Stomach (tissue), 19 donors: ENCODE measurements at places on chromosomes 2 and 18. TPM values are rescaled to one million over a fixed set of nuclear protein-coding genes. Genes with fewer than 3 reads are reported as not detected.

FASTKD1 gene
- polyA plus RNA-seq = 18.9 TPM

NETO1 gene
- 0.33 TPM for polyA plus RNA-seq

GPN1 gene
- polyA plus RNA-seq = 20.6 TPM

CD226 gene
- 0.23 TPM for polyA plus RNA-seq

MAPK4 gene
- 0.46 TPM for polyA plus RNA-seq

CAVIN2 gene
- polyA plus RNA-seq = 13.9 TPM

RESP18 gene
- polyA plus RNA-seq = not detected

SRBD1 gene
- polyA plus RNA-seq = 6.2 TPM

NFATC1 gene
- polyA plus RNA-seq = 2.6 TPM

SCN1A gene
- polyA plus RNA-seq = not detected

SDC1 gene
- polyA plus RNA-seq = 32.5 TPM

ZNF804A gene
- polyA plus RNA-seq = 0.50 TPM

LONRF2 gene
- polyA plus RNA-seq = 0.31 TPM

ANKRD62 gene
- not detected for polyA plus RNA-seq

MC5R gene
- polyA plus RNA-seq = not detected

NUP35 gene
- 11.3 TPM for polyA plus RNA-seq

CGREF1 gene
- 2.3 TPM for polyA plus RNA-seq

NGEF gene
- polyA plus RNA-seq = 4.2 TPM

NXPH2 gene
- polyA plus RNA-seq = not detected

CCDC150 gene
- polyA plus RNA-seq = 1.00 TPM

STARD6 gene
- polyA plus RNA-seq = not detected

TMEM247 gene
- polyA plus RNA-seq = not detected

SCN7A gene
- 3.2 TPM for polyA plus RNA-seq

IL1RN gene
- 27.6 TPM for polyA plus RNA-seq

TFCP2L1 gene
- 7.6 TPM for polyA plus RNA-seq

CRYGC gene
- not detected for polyA plus RNA-seq

PLGLB1 gene
- polyA plus RNA-seq = 4.6 TPM

CNRIP1 gene
- polyA plus RNA-seq = 28.0 TPM

SLC4A5 gene
- 0.38 TPM for polyA plus RNA-seq

EMILIN2 gene
- 3.9 TPM for polyA plus RNA-seq

GKN2 gene
- polyA plus RNA-seq = 1,349 TPM

SKA1 gene
- 0.46 TPM for polyA plus RNA-seq

COL4A3 gene
- 1.1 TPM for polyA plus RNA-seq
